ENCODE measurements at places on chromosomes 2 and 18.
A peak's percentile ranks its signal among the peaks of the same experiment; 100 is the strongest.

DNA sequence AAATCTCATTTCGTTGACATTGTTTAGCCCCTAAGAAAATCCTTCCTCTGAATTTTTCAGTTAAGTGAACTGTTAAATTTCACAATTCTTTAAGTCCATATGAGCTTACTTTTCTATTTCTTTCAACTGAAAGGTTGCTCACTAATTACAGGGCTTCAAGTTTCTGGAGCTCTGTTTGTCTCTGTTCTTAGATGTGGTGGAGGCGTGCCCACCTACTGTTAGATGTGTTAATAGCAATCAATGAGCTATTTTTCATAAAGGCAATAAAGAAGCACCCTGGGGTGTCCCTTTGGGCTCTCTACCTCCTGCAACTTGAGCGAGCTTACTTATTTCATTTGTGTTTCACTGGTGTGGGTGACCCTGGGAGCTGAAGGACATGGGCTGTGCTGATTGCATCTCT is 25.0 kb downstream of the CREG2 start:
- H3K4me1 ChIP-seq = peaks cover 46% of the 10 kb centered on the region
- peak overlapping the region; percentile 91 for H3K27ac ChIP-seq
- DNase-seq = no peak
- peaks cover 3% of the 10 kb centered on the region for H3K36me3 ChIP-seq

GRCh38 chr2:191649519-191649918 is 28.4 kb upstream of the NABP1 start:
- peaks cover 5% of the 10 kb centered on the region for H3K4me1 ChIP-seq
- no peak overlapping the region for H3K4me3 ChIP-seq
- H3K27ac ChIP-seq = no peak overlapping the region
- no peak for DNase-seq
- peaks cover 5% of the 10 kb centered on the region for H3K36me3 ChIP-seq
- peaks cover 2% of the 10 kb centered on the region for H3K27me3 ChIP-seq

DNA sequence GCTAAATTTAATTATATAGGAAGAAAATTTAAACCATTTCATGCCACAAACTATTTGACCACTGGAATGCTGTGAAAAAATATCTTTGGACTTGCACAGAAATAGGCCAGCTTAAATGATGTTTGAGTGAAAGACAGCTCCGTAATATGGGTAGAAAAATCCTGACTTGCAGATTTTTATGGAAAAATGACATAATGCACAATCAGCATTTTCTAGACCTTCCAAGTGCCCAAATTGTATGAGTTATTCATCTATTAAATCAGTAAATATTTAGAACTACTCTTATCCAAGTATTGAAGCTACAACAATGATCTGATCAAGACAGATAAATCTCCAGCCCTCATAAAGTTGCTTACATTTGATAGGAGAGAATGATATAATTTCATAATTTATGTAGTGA is 691.1 kb upstream of the DDX18 start:
- no peaks in the 10 kb centered on the region for H3K36me3 ChIP-seq
- no peak overlapping the region for H3K27ac ChIP-seq
- H3K4me3 ChIP-seq = no peak overlapping the region

DNA sequence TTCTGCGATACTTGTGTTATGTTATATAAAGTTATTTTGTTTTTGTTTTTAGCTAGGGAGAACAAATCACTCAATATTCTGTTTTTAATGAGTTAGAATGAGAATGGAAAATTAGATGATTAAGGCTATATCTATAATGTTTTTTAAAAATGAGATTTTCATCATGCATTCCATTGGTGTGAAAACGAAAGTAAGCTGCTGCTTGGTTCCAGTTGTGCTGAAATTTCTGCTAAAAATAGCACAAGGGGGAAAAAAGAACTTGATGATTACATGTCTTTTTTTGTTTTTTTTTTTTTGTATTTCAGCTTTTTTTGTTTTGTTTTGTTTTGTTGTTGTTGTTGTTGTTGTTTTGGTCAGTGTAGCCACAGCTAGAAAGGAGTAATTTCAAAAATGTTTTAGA is 242.6 kb upstream of the KCNJ3 start:
- no peaks in the 10 kb centered on the region for H3K27me3 ChIP-seq
- no peak for DNase-seq
- H3K4me1 ChIP-seq = no peaks in the 10 kb centered on the region
- peak overlapping the region; percentile 17 for H3K4me3 ChIP-seq
- H3K27ac ChIP-seq = no peak overlapping the region

GRCh38 chr18:56214706-56215105 is 423.7 kb downstream of the TXNL1 start:
- no peaks in the 10 kb centered on the region for H3K36me3 ChIP-seq
- DNase-seq = no peak
- peaks cover 1% of the 10 kb centered on the region for H3K27me3 ChIP-seq

GRCh38 chr2:189440644-189440946 is 679 bp upstream of the WDR75 start:
- H3K27ac ChIP-seq = peak overlapping the region; percentile 100
- H3K4me3 ChIP-seq = peak overlapping the region; percentile 99
- no peaks in the 10 kb centered on the region for H3K27me3 ChIP-seq
- H3K4me1 ChIP-seq = peaks cover 12% of the 10 kb centered on the region
- peaks cover 2% of the 10 kb centered on the region for H3K36me3 ChIP-seq

GRCh38 chr2:132978840-132979239 is 308.8 kb upstream of the LYPD1 start:
- H3K27me3 ChIP-seq = no peaks in the 10 kb centered on the region
- DNase-seq = no peak
- no peaks in the 10 kb centered on the region for H3K4me1 ChIP-seq
- no peak overlapping the region for H3K4me3 ChIP-seq
- H3K27ac ChIP-seq = no peak overlapping the region
- no peaks in the 10 kb centered on the region for H3K36me3 ChIP-seq

DNA sequence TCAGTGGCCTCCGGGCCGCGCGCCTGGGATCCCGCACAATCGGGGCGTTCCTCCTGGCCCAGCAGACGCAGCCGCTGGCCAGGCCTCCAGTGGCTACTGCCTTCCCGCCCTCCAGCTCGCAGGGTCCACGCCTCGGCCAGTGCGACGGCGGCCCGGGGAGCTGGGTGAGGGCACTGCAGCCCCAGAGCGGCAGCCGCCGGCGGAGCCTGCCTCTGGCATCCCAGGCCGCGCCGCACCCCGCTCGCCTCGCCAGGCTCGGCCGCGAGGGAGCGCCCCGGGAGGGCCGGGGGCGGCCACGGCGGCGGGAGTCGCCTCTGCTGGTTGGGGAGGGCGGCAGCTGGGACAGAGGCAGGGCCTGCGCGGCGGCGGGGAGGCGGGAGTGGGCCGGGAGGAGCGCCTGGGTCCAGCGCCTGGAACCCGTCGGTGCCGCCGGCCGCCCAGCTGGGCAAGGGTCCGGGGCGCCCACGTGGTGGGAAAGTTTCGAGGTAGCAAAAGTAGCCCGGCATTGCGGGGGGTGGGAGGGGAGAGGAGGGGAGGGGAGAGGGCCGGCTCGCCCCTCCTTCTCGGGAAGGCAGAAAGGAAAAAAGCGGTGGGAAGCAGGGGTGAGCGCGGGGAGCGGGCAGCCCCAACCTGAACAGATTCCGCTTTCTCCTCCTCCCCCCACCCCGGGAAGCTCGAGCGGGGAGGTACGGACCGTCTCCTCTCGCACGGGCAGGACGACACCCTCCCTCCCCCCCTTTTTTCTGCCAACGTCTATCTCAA is 1.5 kb upstream of the INHBB start:
- H3K4me3 ChIP-seq = no peak overlapping the region
- DNase-seq = no peak
- H3K27ac ChIP-seq = no peak overlapping the region
- H3K27me3 ChIP-seq = peaks cover 64% of the 10 kb centered on the region
- H3K4me1 ChIP-seq = peaks cover 16% of the 10 kb centered on the region

GRCh38 chr2:64966017-64966416 is 23.2 kb upstream of the SLC1A4 start:
- no peak for DNase-seq
- no peaks in the 10 kb centered on the region for H3K27me3 ChIP-seq
- no peak overlapping the region for H3K27ac ChIP-seq
- no peak overlapping the region for H3K4me3 ChIP-seq

DNA sequence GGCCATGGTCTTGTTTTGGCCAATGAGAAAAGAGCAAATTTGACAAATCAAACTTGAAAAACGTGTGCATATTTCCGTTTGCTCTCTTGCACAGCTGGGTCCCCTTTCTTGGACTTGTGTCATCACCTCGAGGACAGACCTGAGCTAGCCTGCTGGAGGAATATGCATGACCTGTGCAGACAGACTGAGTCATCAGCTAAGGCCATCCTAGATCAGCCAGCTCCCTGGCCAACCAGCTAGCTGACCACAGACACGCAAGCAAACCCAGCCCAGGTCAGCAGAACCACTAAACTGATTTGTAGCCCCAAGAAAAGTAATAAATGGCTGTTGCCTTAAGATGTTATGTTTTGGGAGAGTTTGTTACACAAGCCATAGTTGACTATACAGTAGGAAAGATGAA is 61.3 kb upstream of the PAX3 start:
- H3K27ac ChIP-seq = no peak overlapping the region
- no peaks in the 10 kb centered on the region for H3K4me1 ChIP-seq
- H3K27me3 ChIP-seq = no peaks in the 10 kb centered on the region
- DNase-seq = no peak
- H3K36me3 ChIP-seq = no peaks in the 10 kb centered on the region

DNA sequence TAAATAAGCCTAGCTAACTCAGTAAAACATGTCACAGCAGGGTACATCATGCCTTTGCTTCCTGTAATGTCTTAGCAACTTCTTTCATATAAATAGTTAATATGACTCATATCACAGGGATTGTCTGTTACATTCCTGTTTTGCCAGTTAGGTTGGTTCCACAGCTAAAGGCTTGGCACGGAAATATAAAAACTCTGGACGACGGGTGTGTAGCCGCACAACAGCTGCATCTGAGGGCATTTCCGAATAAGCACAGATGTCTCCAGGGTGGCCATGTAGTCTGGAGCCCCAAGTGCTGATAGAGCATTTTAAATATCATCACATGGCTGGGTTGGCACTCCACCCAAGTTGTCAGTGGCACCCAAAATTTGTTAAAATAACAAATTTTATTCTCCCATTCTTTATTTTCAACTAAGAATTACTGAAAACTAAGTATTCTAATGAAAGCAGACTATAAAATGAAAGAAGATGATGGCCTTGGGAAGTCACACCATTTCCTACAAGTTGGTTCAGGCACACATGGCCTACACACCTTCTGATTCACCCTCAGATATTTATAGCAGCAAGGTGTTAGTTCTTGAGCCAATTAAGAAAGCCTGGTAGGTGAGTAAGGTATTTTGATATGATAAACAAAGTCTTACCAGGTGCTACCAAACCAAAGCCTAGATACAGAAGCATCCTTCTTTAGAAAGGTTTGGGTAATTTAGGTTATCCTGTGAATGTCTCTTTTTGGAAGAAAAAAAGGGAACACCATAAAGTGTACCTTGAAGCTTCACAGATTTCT is 61.8 kb upstream of the STK17B start:
- H3K27ac ChIP-seq = peak overlapping the region; percentile 88
- H3K36me3 ChIP-seq = peaks cover 15% of the 10 kb centered on the region
- H3K4me1 ChIP-seq = peaks cover 94% of the 10 kb centered on the region
- no peak for DNase-seq
- no peak overlapping the region for H3K4me3 ChIP-seq

DNA sequence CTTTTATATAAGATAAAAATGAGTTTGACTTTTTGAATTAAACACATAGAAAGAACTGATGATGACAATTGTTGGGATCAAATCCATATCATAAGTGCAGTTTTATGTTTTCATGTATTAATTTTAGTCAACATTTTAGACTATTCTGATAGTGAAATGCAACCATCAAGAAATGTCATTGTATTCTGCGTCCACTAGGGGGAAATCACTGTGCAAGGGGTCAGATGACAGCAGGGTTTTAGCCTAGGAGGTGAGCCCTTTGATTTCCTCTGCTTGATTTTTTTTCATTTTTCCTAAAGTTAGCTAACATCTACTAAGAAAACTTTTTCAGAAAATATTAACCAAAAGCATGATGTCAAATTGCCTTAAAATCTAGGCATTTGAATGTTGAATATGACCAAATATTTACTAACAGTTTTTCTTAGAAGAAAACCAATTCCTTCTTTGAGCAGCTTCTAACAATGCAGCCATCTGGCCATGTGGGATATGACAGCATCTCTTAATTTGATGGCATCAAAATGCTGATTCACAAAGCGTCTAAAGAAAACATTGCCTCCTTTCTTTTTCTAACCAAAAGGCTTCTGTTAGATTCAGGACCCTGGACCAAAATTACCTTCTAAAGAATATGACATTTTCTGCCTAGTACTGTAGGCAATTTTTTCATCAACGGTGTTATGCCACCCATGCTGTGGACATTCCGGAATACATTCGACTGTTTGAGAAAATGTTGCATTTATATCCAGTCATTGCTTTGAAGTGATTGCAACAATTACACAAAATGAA is 141.5 kb downstream of the SPHKAP start:
- no peaks in the 10 kb centered on the region for H3K4me1 ChIP-seq
- no peaks in the 10 kb centered on the region for H3K27me3 ChIP-seq
- no peak overlapping the region for H3K4me3 ChIP-seq
- DNase-seq = no peak
- H3K27ac ChIP-seq = no peak overlapping the region

DNA sequence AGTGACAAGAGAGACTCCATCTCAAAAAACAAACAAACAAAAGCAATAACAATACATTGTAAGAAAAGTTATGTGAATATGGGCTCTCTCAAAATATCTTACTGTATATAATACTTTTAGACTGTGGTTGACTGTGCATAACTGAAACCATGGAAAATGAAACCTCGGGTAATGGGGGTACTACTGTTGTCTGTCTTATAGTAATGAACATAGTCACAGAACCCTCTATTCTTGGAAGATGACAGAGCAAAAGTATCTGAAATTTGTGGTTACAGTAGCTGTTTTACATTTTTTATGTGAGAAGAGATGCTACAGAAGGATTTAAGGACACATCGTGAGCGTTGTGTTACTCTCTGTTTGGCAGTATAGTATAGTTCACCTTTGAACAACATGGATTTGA is 60.5 kb downstream of the MAP4K4 start:
- DNase-seq = peak; percentile 39
- no peaks in the 10 kb centered on the region for H3K27me3 ChIP-seq
- no peak overlapping the region for H3K27ac ChIP-seq
- H3K4me3 ChIP-seq = peak overlapping the region; percentile 5
- peaks cover 62% of the 10 kb centered on the region for H3K4me1 ChIP-seq

DNA sequence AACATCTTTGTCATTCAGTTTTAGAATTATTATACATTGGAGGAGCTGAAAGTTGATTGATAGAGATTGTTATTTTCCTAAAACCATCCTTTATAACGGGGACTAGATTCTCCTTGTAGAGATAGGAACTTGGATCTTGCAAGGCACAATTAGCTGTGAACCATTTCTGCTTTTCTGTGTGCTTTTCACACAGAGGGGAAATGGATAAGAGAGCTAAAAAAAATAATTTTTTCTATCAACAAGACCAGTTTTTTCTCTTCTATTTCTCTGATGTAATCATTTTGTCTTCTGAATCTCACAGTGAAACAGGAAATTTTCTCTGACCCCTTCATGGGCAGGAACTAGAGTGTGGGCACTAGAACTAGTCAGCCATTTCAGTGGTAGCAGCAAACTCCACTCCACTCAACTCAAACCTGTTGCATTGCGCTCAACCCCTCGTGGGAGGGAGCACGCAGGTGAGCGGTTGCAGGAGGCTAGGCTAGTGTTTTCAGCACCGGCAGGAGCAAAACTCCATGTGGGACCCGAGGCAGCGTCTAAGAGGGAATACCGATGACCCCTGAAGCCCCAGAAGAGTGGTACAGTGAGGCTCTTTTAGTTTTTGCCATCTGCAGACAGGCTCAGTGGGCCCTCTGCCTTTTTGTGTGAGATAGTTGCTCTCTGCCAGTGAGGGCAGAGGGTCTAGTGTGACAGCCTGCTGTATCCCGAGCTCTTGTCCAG is 24.0 kb upstream of the SLC39A10 start:
- H3K4me3 ChIP-seq = no peak overlapping the region
- H3K27ac ChIP-seq = no peak overlapping the region
- peaks cover 3% of the 10 kb centered on the region for H3K4me1 ChIP-seq
- H3K36me3 ChIP-seq = peaks cover 2% of the 10 kb centered on the region
- DNase-seq = no peak
